ENCODE measurements at places on chromosomes 11 and 22.
A peak's percentile ranks its signal among the peaks of the same experiment; 100 is the strongest.

GRCh38 chr11:95132956-95133355 is 43.3 kb downstream of the ENDOD1 start:
- DNase-seq = no peak

DNA sequence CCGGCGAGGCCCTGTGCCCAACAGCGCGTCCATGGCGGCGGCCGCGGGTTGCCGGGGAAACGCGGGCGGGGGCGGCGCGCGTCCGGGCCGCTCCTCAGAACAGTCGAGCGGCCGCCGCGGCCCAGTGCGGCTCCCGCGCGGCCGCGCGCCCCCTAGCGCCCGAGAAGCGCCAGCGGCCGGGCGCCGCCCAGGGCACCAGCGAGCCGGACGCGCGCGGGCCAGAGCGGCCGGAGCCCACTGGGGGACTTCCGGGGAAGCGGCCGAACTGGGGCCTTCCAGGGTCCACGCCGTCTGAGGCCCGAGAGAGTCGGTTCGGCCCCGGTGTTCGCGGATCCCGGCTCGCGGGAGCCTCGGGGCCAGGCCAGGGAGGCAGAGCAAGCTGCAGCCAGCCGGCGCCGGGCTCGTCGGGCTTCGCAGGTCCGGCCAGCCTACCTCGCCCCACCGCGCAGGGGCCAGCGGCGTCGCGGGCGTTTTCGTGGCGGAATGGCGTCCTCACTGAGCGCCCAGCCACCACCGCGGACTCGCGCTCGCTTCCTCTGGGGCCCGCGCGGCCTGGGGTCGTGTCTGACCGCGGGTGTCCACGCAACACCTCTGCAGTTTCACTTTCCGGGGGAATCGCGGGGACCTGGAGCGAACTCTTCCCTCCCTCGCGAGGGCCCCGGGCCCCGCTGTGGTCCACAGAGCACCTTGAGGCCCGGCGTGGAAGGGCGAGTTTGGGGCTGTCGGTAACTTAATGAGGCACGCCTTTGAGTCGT is at the start of gene DENND6B:
TSS of gene DENND6B (minus strand) at position 57 of the 755 bp plus-strand sequence. CDS start at position 33, 24 bp downstream.
- peak; percentile 66 for DNase-seq

DNA sequence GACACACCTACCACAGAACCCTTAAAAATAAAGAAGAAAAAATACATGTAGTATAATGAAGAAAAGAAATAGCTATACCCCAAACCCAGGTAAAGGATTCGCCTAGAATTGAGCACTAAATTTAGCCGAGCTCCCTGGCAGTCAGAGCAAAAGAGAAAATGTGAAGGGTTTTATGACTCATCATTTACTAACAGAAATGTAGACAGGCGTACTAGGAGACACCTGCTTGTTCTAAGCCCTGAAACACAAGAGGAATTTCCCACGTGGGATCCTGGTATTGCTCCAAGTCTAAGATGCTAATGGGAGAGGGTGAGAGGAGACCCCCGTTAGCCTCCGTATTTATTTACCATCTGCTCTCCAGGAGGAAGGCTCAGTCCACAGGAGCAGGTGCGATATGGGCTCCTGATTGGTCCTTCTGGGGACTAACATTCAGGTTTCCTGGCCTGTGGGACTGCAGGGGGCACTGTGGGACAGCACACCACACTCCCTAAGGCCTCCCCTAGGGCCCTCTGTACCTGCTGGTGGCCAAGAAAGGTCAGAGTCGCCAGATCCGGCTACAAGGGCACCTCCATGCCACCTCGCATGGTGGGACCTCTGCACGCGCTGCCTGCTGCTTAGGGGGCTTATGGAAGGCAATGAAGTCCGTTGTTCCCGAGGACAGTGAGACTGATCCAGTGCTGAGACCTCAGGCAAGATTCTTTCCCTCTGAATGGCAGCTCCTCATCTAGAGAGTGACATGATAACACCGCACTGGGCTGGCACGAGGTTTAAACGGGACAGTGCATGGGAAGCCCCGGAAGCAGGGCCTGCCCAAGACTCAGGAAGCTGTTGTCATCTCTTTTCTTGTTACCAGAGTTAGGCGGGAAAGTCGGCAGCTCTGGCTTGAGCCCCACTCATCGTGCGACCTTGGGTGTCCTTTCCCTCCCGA is 25.8 kb downstream of the KCNC1 start:
- DNase-seq = peak; percentile 40

GRCh38 chr11:118079491-118079890 is 2.6 kb downstream of the TMPRSS4 start:
- no peak for DNase-seq

GRCh38 chr11:46554213-46555147 is 39.3 kb downstream of the AMBRA1 start:
- DNase-seq = peak; percentile 89

- no peak for DNase-seq
Measured at GRCh38 chr11:106723071-106723470, 295.2 kb downstream of the GUCY1A2 start.

DNA sequence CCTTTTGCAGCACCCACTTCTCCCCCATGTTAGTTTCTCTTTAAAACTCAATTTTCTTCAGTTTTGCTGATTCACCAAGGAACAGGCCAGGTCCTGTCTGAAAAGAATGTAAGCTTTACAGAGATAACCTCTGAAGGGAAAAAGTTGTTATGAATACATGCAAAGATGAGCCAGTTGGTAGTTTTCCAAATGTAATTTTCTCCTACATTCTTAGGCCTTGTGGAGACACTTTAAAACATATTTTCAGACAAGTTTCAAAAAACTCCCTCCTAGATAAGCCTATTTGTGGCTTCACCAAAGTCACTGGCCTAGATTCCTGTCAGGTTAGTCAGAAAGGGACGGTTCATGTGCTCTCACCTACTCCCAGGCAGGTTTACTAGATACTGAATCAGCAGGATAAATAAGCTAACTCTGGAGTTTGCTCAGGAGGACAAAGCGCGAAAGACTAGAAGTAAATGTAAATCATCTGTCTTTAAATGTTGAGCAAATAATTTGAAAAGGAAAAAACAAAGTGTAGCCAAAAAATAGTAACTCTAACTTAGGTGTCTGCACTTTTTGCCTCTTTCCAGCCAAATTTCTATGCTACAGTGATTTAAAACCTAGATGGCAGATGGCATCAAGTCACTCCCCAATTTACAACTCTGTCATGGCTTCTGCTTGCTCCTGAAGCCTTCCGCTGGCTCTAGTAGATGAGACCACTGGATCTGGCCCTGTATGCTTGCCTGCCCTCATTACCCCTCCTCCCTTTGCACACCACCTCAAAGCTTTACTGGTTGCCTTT is 4.9 kb upstream of the ATP6V1E1 start:
- DNase-seq = peak; percentile 95

GRCh38 chr11:34614344-34615104 is 6.4 kb upstream of the EHF start:
- peak; percentile 60 for DNase-seq
